ENCODE measurements at places on chromosomes 7 and 10.

DNA sequence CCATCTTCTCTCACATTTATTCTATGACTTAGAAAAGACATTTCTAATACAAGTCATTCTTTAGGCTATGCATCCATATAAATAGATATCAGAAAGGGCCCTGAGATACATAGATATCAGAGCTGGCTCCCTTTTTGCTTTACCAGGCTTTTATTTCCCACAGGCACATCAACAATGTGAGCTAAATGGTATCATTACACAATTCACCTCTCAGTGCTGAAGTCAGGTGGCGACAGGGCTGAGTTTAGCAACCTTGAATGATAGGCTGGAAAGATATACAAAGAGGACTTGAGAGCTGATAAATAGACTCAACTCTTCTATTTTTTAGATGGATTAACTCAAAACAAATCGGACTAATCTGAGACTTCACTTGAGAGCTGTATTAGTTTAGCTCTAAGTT lies 189.2 kb upstream of the COL1A2 start:
- no peak for DNase-seq

- no peak for DNase-seq
These were observed 301.6 kb upstream of the HGF start for GRCh38 chr7:82071468-82071867.

- DNase-seq, result no peak
These were observed 276.9 kb upstream of the KLF14 start for GRCh38 chr7:131010717-131011431.

DNA sequence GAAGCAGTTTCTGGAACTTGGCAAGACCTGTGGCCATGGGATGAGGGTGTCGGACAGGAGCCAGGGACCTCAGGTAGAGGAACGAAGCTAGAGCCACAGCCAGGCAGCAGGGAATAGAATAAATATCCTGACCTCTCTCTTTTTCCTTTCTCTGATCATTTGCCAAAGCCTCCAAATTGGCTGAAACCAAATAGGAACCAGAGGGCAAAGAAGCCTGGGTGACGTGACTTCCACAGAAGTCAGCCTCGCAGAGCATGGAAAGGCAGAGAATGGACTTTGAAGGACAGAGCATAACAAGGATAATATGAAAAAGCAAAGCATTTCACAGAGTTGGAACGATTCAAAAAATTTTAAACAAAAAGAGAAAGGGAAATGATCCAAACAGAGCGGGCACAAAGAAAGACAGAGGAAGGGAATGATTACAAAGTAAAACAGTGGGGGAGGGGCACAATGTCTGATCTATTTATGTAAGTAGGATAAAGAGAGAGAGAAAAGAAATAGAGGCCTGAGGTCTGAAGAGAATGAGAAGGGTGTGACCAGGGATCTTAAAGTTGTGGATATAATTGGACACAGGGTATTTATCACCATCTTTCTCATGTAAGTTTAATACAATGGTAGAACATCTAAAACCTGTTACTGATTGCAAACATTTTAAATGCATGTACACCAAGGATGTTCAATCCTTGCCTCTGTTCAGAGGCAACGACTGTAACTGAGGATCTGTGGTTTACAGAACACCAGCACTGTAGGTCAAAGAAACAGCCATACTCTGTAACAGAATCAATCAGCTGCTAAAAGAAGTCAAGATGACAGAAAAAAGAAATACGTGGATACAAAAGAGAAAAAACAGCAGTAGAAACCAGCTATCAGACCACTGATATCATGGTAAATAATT lies 4.5 kb upstream of the ZEB1 start:
- DNase-seq, result no peak

DNA sequence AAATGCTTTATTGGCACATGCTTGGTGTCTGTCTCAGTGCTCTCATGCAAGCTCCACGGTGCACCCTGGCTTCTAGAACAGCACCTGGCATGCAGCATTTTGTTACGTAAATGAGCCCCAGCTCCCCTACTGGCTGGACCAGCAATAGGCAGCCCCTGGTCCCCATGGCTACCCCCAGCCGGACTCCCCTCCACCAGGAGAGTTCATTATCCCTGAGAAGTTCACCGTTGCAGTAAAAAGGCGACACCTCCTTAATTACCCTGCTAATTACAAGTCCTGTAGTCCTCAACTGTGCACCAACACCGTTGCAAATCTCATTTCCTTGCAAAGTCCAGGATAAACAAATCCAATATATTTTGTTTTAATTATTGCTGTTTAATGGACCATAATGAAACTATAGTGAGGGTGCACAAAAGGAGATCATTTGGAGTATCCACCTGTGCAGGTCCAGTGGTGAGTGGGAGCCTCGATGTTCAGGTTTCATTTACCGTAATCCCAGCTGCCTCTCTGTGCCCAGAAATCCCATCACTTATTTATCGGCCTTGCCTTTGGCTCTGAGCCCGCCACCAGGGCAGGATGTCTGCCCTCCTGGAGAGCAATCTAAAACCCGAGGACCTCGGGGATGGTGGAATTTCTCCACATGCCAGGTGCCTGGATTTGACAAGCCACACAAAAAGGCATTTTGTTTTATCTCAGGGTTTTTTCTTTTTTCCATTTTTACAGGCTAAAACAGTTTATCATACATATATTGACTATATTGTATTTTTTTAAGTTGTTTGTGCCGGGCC lies 12.8 kb upstream of the DRGX start:
- no peak for DNase-seq

GRCh38 chr7:91240376-91240941 lies 23.8 kb upstream of the FZD1 start:
- no peak for DNase-seq

- no peak for DNase-seq
These were observed 22.0 kb upstream of the ELFN1 start for GRCh38 chr7:1647961-1648672.

DNA sequence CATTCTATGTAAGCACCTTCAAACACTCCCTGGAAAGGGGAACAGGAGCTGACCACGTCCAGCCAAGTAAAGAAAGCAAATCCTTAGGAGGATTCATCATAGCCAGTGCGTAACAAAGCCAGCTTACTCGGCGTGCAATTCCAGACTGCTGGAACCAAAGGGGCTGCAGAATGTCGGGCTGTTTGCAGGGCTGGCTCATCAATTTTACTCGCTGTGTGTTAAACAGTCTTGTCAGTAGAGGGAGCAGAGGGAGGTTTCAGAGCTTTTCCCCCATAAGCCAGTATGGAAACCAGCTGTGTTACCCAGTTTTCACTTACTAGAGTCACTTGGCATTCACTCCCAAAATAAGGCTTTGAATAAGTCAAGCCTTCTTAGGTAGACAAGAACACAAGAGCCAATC lies 127.1 kb downstream of the KMT2E start:
- no peak for DNase-seq

GRCh38 chr7:17983221-17984062 lies 43.1 kb upstream of the SNX13 start:
- no peak for DNase-seq

DNA sequence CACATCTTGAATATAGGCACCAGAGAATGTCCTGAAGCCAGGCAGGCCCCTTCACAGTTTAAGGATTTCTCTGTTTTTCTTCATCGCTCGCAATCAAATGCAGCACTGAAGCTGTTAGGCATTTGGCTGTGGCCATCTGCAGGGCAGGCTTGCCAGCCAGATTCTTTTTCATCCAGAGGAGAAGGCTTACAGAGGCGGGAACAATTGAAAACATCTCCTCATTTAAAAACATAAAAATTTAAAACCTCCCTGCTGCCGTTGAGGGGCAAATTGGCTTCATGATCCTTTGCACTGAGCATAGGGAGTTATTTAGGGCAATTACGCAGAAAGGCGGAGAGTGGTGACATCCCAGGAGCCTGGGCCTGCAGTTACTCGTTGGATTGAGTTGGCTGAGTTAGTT lies 500.0 kb downstream of the TYW1 start:
- DNase-seq, result no peak

DNA sequence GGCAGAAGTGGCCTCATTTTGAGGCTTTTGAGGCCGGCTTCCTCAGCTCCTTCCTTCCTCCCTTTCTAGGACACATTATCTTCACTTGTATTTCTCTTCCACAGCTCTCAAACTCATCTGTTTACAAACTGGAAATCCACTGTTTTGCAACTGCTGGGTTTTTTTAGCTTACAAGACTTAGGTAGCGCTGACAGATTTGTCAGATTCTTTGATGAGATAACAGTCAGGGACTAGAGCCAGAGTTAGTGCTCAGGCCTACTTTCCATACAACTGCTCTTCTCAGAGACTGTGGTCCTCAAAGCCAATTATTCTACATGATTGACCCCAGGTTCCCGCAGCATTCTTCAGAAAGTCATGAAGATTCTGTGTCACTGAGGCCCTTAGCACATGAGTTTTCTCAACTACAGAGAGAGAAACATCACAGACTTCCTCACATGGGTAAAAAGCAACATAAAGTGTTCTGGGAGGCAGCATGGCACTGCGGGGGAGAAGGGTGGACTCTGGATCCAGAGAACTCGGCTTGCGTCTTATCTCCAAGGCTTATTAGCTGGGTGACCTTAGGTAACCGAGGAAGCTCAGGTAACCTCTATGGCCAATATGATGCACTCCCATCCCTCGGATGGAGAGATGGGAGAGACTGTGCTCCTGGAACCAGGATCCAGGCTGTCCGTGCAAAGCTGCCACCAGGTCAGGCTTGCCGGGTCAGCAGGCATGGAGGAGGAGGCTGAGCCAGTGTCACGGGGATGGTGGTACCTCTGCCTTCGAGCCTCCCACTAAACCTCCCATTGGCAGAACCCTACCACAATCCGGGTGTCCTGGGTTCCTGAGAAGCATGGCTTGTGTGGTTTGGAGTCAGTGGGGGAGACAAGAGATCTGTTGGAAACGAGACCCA lies 10.5 kb downstream of the DDC start:
- DNase-seq, result no peak

GRCh38 chr7:102447311-102447710 lies 13.9 kb downstream of the ORAI2 start:
- DNase-seq, result no peak

- DNase-seq, result no peak
These were observed 19.3 kb upstream of the ADAMTS14 start for GRCh38 chr10:70652761-70653657.

DNA sequence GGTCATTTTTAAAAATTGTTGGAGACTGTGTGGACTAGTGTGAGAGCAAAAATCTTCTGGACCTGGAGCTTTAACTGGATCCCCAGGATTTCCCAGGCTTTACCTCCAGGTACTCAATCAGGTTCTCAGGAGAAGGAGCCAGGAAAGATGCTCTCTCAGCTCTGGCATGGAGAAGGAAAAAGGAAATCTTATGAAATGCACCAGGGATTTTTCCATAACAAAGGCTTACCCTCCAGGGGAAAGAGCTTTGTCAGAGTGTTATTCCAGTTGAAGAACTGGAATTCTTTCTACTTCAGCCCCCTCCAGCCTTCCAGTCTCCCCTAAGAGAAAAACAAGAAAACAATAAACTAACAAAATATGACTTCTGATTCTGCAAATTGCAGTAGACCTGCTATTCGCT lies 436.7 kb upstream of the ANKRD30A start:
- DNase-seq, result no peak

DNA sequence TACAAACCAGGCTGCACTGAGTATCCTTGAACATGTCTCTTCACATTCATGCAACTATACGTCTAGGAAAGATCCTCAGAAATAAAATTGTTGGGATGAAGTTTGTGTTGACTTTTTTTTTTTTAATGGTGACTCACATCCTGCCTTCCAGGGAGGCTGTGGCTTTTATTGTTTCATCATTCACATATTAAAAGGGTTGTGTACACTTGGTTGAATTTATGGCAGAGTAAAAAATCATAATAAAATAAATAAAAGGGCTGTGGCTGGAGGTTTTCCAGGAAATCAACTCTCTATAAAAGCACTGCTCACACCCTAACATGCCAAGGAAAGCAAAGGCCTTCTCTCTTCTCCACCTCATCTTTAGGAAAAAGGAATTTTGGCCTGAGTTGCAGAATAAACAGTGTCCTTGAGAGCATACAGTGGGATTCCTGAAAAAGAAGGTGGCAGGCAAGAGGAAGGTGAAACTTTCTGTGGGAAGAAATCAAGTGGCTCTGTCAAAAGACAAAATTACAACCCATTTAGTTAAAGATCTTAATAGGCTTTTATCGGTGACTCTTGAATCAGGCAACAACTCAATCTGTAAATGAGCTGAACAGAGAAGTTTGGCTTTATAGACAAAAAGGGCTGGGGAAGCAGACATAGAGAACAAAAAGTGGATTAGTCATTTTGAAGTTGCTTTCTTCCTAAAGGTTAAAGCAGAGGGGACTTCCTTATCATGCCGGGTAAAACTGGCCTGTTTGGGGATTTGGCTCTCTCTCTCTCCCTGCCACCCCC lies 41.6 kb upstream of the FHIP2A start:
- DNase-seq, result no peak

- DNase-seq, result no peak
These were observed 8.6 kb upstream of the INSIG1 start for GRCh38 chr7:155289107-155289506.

DNA sequence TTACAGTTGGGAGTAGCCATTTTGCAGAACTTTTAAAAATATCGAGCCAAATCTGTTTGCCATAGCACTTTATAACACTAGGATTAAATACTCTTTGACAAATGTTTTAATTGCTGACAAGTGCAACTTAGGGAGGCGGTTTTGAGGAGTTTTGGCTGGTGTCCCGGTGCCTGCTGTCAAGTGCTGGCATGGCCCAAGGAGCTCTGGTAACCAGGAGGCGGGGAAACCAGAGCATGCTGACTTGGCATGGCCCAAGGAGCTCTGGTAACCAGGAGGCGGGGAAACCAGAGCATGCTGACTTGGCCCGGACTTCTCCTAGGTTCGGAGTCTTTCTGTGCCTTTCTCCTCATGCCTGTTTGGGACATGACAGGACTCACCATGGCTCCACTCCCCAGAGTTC lies 30.8 kb upstream of the ZNF32 start:
- no peak for DNase-seq

DNA sequence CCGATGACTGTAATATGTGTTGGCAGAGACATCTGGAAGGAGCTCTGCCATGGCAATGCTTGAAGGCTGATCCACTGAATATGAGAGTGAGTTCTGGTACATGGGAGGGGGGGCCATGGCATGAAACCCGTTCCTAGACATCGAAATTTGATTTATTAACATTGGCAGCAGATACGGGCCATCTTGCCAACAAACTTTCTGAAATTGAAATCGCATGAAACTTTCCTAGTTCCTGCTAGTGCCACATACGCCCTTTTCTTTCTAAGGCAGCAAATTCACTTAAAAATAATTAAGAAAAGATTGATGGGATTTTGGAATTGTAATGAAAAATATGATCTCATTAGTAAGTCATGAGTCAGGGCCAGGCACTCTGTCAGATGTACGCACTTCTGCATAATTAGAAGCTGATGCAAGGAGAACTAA lies 91.8 kb upstream of the KMT2C start:
- DNase-seq, result no peak

- no peak for DNase-seq
These were observed 82.8 kb upstream of the DIP2C start for GRCh38 chr10:772227-772637.

DNA sequence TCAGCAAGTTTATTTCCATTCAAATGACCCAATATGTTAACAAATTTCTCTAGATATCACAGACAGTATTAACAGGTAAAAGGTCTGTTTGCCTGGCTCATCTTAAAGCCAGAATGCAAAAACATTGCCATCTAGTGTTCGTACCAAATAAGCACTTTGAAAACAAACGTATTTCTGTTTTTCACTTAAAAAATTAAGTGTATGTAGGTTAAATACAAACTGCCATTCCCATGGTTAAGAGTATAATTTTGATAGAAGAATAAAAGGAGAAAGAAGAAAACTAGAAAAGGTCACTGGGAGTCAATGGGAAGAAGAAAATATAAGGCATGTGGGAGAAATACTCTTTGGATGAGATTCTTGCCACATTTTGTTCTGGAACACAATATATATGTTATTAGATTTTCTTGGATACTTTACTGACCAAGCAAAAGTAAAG lies 51.0 kb downstream of the ORC5 start:
- no peak for DNase-seq

All from CD4-positive, alpha-beta T cell treated with Interleukin-15 for 1 hour (primary cell).